ENCODE measurements at places on chromosomes 2 and 18.
A peak's percentile ranks its signal among the peaks of the same experiment; 100 is the strongest.

- DNase-seq: no peak
Observed at GRCh38 chr2:65265671-65266045, 38.0 kb downstream of the ACTR2 start.

GRCh38 chr2:113174376-113174750 lies 592 bp downstream of the PSD4 start:
- DNase-seq: no peak

- DNase-seq: no peak
Observed at GRCh38 chr2:202014759-202015211, 18.9 kb upstream of the FZD7 start.

DNA sequence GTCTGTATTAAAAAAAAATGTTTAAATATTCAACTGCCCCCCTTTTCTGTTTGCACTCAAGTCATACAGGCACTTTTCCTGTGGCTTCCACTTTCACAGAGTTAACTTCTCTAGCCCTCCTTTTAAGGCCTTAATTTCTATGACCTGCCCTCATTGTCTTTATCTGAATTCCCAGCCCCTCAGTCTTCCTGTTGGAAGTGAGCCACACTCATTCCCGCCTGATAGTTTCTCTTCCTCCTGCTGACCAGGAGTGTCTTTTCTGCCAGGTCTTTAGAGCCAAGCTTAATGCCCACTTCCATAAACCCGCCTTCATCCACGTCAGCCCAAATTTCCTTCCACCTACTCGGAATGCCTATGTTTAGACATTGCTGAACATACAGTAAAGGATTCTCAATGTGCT lies 10.5 kb downstream of the COPS8 start:
- DNase-seq: no peak

GRCh38 chr2:212892193-212892592 lies 259.2 kb downstream of the IKZF2 start:
- no peak for DNase-seq

DNA sequence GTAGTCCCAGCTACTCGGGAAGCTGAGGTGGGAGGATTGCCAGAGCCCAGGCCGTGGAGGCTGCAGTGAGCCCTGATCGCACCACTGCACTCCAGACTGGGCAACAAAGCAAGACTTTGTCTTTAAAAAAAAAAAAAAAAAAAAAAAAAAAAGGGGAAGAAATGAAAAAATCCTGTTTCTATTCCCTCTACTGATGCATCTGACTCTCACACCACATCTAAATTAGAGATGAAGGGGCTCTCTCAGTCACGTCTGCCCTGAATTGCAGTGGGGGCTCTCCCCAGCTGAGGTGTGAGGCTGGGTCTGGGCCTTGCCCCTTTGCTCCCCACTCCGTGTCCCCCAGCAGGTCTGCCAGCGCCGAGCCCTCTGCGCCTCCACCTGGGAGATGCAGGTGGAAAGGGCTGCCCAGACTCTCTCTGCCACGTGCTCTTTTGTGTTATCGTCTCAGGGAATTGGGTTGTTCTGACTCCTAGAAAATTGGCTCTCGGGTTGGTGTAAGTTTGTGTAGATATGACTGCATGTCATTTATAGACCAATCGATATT lies 30.2 kb downstream of the TRAPPC12 start:
- no peak for DNase-seq

DNA sequence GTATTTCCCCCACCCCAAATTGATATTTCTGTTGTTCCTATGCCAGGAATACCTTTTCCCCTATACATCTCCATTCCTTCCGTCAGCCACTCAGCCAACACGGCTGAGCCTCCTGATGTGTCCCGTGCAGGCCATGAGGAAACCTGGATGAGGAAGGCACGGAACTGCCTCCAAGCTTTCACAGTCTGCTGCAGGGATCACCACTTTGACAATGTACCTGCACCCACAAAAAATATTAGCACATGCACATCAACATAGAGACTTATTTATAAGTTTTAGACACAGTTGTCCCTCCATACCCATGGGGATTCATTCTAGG lies 101.4 kb upstream of the PPP1CB start:
- DNase-seq: no peak

GRCh38 chr2:64114912-64115277 lies 29.3 kb downstream of the PELI1 start:
- DNase-seq: no peak

DNA sequence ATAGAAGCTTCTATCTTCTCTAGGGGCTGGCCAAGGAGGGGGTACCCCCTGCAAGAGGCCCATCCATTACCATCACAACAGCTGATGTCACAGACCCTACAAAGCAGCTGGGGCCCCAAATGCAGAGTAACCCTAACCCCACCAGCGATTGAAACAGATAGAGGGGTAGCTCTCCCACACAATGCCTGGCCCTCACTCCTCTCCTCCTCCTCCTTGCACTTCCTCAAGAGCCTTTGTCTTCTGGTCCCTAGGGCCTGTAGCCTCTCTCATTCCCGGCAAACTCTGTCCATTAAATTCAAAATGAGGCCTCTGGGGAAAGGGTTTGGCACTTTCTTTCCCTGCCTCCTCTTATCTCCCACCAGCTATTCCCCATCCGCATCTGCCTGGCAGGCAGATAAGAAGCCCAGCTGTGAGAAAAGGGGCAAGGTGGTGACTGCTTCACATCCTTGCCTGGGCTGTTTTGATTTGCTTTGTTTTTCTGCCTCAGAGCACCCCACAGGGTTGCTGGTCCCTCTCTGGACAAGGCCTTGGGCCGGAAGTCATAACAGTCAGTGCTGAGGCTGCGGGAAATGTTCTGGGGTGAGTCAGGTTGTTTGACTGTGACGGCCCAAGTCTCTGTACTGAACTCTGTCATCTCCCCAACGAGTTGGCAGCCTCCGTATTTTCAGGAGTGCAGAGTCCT lies 26.1 kb upstream of the CYP26B1 start:
- no peak for DNase-seq

- DNase-seq: no peak
Observed at GRCh38 chr2:6694555-6694954, 171.2 kb downstream of the CMPK2 start.

- DNase-seq: no peak
Observed at GRCh38 chr2:235827585-235827992, 333.7 kb downstream of the AGAP1 start.

- no peak for DNase-seq
Observed at GRCh38 chr2:145744541-145745386, 1224.8 kb upstream of the ZEB2 start.

- no peak for DNase-seq
Observed at GRCh38 chr2:216951171-216951570, 91.3 kb upstream of the TNP1 start.

GRCh38 chr2:217527590-217528202 lies 475.1 kb downstream of the TNS1 start:
- DNase-seq: no peak

DNA sequence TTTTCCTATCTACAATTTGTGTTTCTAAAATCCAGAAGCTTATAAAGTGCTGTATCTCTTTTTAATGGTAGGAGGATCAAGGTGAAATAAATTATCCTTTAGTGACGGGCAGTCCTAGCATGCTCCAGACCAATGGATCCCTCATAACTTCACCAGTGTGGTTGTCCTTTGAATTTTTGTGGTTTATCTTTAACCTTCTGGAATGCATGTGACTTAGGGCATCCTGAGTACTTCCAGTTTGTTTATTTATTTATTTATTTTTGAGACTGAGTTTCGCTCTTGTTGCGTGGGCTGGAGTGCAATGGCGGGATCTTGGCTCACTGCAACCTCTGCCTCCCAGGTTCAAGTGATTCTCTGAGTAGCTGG lies 40.4 kb downstream of the NUP35 start:
- DNase-seq: no peak

GRCh38 chr2:55000341-55000740 lies 49.9 kb downstream of the RTN4 start:
- no peak for DNase-seq

DNA sequence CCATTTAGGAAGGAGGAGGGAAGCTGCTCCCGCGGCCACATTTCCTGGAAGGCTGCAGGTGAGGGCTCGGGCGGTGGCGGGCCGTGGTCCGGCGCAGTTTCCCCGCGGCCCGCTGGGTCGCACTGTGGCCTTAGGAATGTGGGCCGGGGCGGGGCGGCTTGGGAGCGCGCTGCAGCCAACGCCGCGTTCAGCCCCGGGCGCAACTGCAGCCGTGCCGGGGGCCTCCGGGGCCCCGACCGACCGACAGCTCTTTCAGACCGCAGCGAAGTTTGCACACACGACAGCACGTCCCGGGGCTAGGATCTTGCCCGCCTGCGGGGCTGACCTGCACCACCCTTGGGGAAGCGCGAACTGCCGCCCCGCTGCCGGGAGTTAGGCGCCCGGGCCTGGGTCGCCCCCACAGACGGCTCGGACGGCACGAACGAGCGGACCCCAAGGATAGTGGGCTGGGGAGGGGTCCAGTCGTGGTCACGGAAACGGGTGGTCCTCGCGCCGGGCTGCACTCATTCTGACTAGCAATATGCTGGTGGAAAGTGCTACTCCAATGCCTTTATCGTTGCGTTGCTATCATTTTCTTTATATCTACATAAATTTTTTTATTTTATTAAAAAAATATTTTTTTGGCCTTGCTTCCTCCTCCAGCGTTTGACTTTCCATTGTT lies 69.9 kb upstream of the DLX2 start:
- no peak for DNase-seq

GRCh38 chr18:4587204-4587603 lies 132.1 kb upstream of the DLGAP1 start:
- no peak for DNase-seq

DNA sequence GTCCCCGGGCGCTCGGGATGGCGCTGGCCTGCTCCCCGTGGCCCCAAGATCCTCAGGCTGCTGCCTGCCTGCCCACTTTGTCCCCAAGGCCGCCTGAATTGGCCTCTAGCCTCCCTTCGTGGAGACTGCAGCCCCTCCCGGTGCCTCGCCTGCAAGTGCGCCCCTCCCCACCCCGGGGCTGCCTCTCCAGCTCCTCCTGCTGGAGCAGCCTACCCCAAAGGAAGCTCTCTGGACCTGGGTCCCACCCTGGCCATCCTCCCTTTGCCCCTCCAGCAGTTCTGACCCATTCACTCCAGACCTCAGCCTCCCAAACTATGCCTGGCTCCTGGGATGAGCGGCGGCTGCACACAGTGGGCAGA lies 6.2 kb downstream of the ESPNL start:
- no peak for DNase-seq

DNA sequence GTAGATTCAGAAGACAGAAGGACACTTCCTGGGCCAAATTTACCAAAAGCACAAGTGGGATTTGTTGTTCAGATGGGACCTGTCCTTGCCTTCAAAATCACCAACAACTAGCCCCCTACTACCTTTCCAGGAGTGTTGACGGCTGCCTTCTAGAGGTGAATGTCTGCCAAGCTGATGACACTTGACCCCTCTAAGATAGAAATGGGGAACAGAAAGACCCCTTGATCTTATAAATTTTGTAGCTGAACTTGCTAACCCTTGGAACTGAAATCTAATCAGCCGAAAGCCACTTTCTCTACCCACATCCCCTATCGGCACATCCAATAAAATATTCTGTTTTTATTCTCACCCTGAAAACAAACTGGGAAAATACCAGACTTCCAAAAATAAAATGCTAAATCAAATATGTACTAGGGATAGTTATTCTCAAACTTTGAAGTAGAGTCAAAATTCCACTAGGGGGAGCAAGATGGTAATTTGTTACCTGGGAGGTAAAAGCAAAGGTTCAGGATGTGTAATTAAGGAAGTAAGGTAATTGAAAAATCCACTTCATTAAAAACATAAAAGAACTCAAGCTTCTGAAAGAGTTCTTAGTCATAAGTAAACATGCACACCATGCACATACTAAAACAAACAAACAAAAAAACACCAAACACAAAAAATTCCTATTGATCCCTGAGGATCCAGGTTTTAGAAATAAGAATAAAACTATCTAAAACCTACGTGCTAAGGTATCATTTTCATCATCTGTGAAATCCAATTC lies 119.2 kb downstream of the ANKRD44 start:
- peak; percentile 54 for DNase-seq

DNA sequence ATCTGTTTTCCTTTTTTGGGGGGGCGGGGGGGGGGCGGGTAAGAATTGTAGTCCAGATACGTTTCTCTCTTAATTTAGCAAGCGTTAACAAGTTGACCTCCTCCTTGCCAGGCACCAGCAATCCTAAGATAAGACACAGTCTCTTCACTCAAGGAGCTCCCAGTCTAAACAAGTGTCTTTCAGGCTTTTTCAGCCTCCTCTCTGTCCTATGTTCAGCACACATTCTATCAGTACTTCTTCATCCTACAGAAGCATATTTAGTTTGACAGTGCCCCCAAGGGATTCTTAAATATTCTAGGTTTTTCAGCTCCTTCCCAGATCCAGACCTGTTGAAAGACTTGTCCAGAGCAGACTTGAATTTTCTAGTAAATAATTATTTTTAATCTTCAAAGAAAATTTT lies 2.7 kb downstream of the PPP1CB start:
- peak; percentile 38 for DNase-seq

DNA sequence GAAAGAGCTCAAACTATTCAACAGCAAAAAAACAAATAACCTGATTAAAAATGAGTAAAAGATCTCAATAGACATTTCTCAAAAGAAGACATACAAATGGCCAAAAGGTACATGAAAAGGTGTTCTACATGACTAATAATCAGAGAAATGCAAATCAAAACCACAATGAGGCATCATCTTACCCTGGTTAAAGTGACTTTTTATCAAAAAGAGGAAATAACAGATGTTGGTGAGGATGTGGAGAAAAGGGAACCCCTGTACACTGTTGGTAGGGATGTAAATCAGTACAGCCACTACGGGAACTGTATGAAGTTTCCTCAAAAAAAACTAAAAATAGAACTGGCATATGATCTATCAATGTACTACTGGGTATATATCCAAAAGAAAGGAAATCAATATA lies 39.8 kb upstream of the TMEM163 start:
- DNase-seq: no peak

GRCh38 chr2:102451968-102452367 lies 21.1 kb upstream of the SLC9A4 start:
- DNase-seq: no peak

DNA sequence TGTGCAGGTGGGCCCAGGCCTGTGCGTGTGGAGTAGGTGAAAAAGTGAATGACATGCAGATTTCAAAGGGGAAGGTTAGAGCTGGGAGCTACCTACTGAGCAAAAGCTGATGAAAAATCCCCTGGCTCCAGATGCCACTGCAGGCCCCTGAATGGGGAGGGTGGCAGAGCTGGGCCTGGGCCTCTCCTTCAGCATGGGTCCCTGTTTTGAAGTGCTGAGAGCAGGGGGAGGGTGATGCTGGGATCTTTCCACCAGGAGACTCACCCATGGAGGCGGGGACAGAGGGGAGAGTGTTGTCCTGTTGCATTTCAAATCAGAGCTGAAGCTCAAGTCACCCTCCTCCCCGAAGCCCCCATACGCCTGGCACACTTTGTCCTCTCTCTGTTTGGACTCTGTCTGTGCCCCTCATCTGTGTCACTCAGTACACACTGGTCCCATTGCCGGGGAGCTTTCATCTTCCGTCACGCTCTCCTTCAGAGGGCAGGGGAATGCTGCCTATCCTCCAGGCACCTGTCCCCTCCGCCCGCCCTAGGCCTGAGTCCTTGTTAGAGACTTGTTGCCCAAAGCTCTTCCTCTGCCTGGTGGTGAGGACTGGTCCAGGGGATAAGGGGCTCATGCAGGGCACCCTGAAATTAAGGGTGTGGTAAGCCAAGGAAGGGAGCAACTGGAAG lies 206.6 kb downstream of the HAUS1 start:
- no peak for DNase-seq

- DNase-seq: no peak
Observed at GRCh38 chr2:180753809-180754761, 226.3 kb upstream of the UBE2E3 start.

- DNase-seq: no peak
Observed at GRCh38 chr2:149857344-149857743, 269.8 kb upstream of the MMADHC start.

Data from hematopoietic multipotent progenitor cell treated with erythropoietin and hydrocortisone succinate and interleukin-3 and kit ligand, for 15 days (in vitro differentiated cells).